ENCODE measurements at places on chromosomes 6 and 20. TPM values are rescaled to one million over a fixed set of nuclear protein-coding genes. Genes with fewer than 3 reads are reported as not detected.

Gene DNAAF9
- 3.5 TPM for total RNA-seq

Gene DDAH2
- 46.1 TPM for total RNA-seq

Gene ABHD16B
- not detected for total RNA-seq

Gene FOXA2
- total RNA-seq: 0.33 TPM

Gene MSH5
- total RNA-seq: 20.9 TPM

Gene CNR1
- 1.0 TPM for total RNA-seq

Gene GLO1
- 254 TPM for total RNA-seq

Gene TRIM15
- total RNA-seq: 0.86 TPM
